ENCODE measurements at places on chromosomes 3 and 15. TPM values are rescaled to one million over a fixed set of nuclear protein-coding genes. Genes with fewer than 3 reads are reported as not detected.

Gene COLQ
- 5.3 TPM for total RNA-seq

GRCh38 chr15:62802612-62803011 lies 239.9 kb upstream of the TPM1 start:
- DNase-seq = no peak

DNA sequence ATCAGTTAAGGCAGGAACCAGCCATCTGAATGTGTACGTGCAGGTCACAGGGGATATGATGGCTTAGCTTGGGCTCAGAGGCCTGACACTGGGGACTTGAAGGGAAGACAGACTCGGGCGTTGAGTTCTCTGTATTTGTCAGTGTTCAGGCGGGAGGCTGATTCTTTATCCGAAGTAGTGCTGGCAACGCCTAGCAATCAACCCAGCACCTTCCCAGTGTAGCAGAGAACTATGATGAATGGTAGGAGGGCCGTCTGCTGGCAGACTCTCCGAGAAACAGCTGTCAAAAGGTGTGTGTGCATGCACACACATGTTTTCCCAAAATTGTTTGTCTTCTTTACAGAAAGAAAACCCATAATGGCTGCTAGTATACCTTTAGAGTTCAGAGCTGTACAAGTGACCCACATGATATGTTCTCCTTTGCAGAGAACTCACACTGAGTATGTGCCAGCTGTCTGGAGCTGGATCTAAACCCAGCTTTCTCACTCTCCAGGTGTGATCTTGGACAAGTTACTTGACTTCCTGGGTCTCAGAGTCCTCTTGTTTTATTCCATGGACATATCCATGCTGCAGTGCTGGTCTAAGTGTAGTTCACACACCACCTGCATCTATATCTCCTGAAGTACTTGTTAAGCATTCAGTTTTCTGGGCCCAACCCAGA lies 74.5 kb upstream of the LARS2 start:
- no peak for DNase-seq

Gene KNG1
- total RNA-seq = not detected

Gene RBP2
- total RNA-seq = not detected

Gene CCR3
- 0.34 TPM for total RNA-seq

GRCh38 chr3:8777201-8777977 lies 8.0 kb upstream of the OXTR start:
- no peak for DNase-seq

- no peak for DNase-seq
Observed at GRCh38 chr3:133461291-133461690, 61.4 kb downstream of the BFSP2 start.

Gene RFTN1
- 63.4 TPM for total RNA-seq

DNA sequence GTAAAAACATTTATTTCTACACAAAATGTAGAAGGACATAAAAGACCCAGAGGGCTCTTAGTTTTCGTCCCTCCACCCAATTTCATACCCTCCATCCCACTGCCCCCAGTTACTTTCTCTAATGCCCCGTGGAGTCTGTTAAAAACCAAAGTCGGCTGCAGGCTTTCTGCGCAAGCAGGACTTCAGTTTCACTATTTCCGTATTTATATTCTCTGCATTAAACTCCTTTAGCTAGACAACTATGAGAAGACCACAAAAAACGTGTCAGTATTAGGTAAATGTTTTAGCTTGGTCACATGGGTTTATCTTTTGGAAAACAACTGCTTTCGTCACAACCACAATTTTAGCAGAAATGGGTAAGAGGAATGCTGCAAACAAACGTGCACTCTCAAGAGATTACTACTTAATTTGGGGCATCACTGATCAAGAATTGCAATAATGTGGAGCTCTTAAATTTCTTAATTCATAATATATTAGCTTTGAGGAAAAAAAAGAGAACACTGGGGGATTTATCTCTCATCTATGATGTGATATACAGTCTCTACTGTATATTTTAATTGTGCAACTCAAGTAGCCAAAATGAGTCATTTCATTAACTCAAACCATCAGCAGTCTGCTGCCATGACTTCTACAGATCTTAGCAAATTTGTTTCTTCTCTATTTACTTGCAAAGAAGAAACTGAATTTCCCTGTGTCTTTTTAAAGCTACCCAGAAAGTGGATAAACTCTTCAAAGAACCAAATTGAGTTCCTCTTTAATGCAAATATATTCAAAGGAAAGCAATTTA lies 740 bp upstream of the NSMCE3 start:
- peak; percentile 34 for DNase-seq

DNA sequence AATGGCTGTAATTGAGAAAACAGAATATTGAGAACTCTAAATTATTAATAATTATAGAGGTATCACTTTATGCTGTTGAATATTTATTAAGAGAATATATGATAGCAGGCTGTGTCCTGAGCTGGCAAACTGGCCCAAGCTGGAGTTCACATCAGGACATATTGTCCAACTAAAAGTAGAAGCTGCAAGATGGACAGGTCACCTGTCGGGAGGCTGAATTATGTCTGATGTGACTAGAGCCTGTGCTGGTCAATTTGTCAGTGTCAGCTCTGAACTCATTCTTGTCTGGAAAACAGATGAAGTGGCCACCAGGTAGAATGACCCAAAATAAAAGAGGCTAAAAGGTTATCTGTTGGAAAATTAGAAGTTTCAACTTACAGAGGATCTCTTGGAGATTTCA lies 392.2 kb downstream of the LRTM1 start:
- no peak for DNase-seq
